Thyroid gland (tissue), 4 donors: ENCODE measurements at places on chromosomes 1 and 21. TPM values are rescaled to one million over a fixed set of nuclear protein-coding genes. Genes with fewer than 3 reads are reported as not detected.
A peak's percentile ranks its signal among the peaks of the same experiment; 100 is the strongest.

CRYAA gene
- not detected for total RNA-seq

- DNase-seq: peak; percentile 76
These were observed 4.0 kb downstream of the JUN start for GRCh38 chr1:58779801-58780382.

GRCh38 chr1:55522982-55523381 lies 307.8 kb upstream of the USP24 start:
- no peak for DNase-seq

- DNase-seq: no peak
These were observed 64.8 kb downstream of the SYF2 start for GRCh38 chr1:25167269-25168192.

DNA sequence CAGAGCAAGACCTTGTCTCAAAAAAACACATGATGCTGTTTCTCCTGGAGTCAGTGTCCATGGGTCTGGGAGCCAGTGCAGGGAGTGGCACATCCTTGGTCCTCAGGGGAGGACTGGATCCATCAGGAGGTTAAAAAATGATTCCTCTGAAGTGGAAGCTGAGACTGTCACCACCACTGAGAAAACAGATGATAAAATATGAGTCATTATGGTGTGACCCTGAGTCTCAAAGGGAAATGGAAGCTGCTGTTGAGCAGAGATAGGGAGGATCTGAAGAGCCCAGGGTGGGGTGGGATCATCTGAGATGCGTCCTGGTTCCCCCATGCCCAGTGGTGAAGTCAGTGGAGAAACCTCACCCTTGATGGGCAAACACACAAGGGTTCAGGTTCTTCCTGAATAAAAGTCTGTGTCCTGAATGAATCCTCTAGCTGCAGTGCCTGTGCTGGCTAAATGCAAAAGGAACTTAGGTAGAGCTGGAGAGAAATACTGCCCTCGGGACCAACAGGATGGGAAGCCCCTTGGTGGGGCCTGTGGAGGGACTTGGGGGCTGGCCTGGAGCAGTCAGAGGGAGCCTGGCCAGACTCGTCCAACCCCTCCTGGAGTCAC lies 61.6 kb upstream of the TENT5B start:
- no peak for DNase-seq

DNA sequence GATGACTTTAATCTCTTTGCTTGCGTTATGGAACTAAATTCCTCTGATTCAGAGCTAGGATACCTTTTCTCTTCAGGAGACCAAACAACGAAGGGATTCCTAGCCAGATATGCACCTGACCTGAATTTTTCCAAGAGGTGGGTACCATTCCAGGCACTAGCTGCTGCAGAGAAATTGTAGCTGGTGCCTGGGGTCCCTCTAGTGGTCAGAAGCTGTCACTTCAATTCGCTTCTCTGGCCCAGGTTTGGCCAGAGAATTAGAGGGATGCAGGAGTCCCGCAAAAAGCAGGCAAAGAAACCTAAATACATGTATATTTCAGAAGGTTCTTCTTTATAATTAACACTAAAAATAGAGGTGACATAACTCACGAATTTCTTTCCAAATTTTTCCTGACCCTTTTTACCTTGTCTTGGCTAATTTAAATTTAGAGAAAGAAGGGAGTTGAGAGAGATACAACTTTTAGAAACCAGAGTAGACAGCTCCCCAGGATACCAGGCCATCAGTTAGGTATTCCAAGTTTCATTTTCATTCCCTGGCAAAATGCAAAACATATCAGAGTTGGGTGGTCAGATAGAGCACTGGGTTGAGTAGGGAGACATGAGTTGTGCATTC lies 9.6 kb downstream of the ACKR1 start:
- peak; percentile 30 for DNase-seq

DNA sequence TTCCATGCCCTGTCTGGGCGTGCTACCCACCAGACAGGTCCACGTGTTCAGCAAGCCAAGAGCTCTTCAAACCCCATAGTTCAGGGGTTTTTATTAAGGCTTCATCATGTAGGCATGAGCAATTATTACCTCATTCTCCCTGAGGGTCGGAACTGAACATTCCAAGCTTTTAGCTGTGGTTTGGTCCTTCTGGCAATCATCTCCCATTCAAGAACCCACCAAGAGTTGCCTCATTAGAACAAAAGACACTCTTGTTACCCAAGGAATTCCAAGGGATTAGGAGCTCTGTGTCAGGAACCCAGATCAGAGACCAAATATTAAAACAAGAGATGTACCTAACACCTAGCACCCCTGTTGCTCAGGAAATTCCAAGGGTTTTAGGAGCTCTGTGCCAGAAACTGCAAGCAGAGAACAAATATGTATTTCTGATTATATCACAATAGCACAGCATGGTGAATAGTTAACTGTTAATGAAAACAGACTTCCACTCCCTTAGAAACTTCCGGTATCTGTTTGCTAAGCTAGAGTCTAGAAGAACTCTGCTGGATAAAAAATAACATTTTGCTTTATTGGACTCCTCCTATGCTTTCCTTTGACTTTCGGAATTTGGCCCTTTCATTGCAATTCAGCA lies 201.2 kb upstream of the L1TD1 start:
- DNase-seq: no peak
